ENCODE measurements at places on chromosomes 16 and 17.
A peak's percentile ranks its signal among the peaks of the same experiment; 100 is the strongest.

GRCh38 chr16:66964049-66964448 lies 3.0 kb downstream of the CES3 start:
- DNase-seq: no peak

DNA sequence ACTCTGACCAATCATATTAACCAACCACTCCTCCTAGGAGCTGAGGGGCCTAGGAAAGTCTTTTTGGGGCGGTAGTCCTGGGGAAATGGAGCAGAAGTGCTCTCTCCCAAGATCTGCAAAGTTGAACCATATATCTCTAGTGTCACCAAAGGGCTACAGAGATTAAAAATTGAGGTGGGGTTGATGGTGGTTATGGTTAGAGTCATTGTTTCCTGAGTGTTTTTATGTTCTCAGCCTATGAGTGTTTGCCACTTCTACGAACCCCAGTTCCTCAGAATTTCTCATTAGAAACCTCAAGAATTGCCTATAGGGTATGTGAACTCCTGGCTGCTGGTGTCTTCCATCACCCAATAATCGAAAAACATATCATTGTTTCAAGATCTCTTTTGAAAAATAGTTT lies 217.8 kb downstream of the CDRT15L2 start:
- peak; percentile 65 for DNase-seq

GRCh38 chr17:48192321-48192731 lies 84.8 kb downstream of the SNX11 start:
- no peak for DNase-seq

GRCh38 chr17:50468304-50469207 lies at the start of gene CHAD:
CHAD (minus strand) TSS chr17:50468880; CDS start chr17:50468813, 67 bp downstream.
- DNase-seq: no peak

DNA sequence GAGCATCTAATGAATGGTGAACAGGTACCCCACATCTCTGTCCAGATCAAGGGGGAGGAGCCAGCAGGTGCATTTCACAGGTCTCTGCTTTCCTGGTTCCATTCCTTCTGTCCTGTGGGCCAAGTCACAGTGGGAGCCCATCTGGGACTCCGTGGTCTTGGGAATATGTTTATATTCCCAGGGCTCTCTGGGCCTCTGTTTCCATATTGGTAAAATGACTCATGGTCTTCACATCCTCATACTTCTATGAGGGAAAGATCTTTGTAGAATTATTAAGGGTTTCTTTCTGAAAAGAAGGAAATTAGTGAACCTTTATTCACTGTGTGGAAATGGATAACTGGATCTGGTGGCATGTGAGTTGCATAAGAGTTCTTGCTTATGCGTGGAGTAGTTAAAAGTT lies 6.2 kb downstream of the MYOCD start:
- no peak for DNase-seq

DNA sequence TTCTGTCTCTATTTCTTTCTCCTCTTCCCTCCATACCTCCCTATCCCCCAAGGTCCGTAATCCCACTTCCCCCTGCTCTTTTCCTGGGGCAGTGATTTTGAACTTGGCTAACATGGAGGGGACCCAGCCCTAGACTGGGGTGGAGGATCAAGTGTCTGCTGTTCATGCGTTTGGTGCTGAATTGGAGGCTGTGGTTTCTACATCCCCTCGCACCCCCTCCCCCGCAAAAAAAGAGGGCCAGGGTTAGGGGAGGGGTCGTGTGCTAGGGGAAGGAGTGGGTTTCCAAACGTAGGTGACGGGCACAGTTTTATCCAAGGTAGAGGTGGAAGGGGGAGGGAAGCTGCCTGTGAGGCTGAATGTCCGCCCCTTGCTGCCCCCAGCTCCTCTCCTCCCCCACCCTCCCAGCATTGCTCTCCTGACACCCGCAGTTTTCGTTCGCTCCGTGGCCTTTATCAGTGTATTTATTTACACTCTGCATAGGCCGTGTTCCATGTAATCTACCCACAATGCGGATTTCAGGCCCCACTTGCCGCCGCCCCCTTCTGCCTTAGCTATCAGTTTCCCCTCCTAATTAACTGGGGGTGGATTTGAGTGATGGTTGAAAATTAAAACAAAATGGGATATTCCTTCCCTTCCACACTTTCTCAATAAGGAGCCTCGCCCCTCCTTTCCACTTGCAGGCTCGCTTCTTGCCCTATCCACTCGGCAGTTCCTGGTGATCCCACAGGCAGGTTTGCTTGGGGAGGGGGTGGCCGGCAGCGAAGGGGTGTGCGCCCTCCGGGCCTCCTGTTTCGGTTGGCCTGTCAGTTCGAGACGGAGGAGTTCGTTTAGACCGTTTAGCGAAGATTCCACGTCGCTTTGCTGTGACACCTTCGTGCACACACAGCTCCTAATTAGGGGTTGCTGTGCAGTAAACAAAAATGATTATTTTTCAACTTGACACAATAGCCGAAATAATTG lies 2.0 kb downstream of the GNAO1 start:
- DNase-seq: peak; percentile 57

DNA sequence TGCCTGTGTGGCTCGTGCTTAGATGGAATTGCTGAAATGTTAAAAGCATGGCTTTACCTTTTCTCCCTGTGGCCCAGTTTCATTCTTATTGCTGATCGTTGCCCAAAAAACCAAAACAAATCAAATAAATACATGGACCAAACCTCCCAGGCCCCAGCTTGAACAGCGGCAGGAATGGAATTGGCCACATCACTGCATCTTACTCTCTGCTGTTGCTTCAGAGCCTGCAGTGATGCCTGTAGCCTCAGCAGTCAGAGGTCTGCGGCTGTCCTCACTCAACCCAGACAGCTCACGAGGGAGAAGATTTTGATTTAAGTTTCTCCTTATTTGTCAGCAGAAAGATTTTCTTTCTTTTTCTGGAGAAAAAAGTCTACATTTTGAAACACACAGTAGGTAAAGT lies 91.5 kb downstream of the NPIPB11 start:
- DNase-seq: no peak

- DNase-seq: no peak
Observed at GRCh38 chr17:35596530-35597233, 9.6 kb downstream of the AP2B1 start.

DNA sequence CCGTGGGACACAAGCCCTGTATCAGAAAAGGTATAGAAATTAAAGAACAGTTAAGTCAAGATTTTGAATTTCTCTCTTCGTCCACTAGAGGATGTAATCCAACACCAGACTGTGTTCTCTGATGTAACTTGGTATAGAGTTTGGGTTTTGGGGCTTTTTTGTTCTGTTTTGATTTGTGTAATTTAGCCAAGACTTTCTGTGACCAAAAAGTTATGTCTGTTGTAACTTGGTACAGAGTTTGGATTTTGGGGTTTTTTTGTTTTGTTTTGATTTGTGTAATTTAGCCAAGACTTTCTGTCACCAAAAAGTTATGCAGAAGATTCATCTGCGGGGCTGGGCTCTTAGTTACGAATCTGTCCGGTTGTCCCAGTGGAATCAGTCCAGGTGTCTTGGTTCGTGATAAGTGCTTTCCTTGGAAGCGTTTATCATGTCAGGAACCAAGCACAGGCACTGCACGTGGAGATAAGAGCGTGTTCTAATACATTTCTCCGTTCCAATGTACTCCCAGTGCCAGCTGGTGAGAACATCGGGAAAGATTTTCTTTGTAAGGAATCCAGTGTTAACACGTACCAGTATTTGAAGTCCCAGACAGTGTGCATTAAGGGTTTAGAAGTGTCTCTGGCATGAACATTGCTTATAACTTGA lies 44.1 kb upstream of the SEC14L1 start:
- no peak for DNase-seq

- DNase-seq: peak; percentile 61
Observed at GRCh38 chr17:13601322-13601775, 380 bp downstream of the HS3ST3A1 start.

GRCh38 chr17:30586818-30587595 lies 109.8 kb downstream of the GOSR1 start:
- no peak for DNase-seq

DNA sequence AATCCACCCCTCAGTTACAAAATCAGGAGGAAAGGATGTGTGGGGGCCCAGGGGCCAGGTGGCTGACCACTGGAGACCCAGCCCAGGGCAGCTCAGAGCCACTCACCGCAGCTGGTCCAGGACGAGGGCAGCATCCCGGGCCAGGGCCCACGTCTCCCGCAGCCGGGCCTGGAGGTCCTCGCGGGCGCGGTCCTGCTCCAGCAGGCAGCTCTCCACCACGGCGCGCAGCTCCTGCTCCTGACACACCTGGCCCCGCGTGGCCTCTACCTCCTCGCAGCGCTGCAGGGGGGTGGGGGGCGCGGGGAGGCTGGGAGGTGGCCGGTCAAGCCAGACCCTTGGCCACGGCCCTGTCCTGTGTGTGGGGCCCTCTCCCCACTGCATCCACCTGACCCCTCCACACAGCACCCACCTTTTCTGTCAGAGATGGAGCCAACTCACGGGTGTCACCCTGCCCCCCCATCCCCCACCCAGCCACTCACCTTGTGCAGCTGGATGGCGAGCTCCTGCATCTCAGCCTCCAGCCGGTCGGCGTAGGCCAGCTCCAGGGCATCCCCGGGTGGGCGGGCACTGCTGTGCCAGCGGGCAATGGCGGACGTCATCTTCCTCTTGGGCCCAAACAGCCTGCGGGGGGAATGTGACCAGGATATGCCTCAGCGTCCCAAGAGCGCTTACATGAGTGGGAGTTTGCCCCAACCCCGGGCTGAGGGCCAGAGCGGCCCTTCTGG lies 5.1 kb downstream of the NUDT16L1 start:
- no peak for DNase-seq

DNA sequence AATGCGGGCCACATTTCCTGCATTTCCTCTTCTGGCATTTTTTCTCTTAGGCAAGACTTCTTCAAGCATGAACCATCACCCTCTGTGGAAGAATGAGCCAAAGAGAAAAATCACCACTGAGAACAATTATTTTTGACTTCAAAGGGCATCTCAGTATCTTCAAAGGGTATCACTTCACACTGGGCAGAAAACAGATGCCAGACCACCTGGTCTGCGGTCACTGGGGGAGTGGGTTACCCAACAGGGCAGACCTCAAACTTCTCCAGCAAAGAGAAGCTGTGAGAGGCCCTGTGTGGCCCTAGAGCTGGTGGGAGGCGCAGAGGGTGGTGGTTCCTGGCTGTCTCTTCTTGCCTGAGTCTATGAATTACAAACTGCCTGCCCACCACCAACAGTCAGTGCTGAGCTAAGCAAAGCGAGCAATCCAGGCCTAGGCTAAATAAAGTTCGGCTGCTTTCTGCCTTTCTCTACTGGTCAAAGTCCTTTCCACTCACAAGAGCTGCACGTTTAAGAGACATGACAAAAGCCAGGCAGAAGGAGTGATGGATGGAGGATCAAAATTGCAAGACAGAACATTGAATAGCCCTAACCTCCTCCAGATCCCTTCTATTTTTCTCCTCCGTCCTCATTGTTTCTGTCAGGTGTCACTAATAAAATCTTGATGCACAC lies 602.7 kb upstream of the CDH5 start:
- DNase-seq: no peak

DNA sequence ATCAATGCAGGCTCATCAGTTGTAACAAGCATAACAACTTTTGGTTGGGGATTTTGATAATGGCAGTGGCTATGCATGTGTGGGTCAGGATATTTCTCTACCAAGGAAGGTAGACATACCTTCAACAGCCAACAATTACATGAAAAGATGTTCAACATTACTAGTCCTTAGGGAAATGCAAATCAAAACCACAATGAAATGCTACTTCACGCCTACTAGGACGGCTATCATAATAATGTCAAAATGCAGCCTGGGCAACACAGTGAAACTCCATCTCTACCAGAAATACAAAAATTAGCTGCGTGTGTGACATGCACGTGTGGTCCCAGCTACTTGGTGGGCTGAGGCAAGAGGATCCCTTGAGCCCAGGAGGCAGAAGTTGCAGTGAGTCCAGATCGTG lies 7.3 kb upstream of the SLC5A10 start:
- no peak for DNase-seq

GRCh38 chr17:74584292-74585060 lies 7.6 kb downstream of the CD300LD start:
- no peak for DNase-seq

DNA sequence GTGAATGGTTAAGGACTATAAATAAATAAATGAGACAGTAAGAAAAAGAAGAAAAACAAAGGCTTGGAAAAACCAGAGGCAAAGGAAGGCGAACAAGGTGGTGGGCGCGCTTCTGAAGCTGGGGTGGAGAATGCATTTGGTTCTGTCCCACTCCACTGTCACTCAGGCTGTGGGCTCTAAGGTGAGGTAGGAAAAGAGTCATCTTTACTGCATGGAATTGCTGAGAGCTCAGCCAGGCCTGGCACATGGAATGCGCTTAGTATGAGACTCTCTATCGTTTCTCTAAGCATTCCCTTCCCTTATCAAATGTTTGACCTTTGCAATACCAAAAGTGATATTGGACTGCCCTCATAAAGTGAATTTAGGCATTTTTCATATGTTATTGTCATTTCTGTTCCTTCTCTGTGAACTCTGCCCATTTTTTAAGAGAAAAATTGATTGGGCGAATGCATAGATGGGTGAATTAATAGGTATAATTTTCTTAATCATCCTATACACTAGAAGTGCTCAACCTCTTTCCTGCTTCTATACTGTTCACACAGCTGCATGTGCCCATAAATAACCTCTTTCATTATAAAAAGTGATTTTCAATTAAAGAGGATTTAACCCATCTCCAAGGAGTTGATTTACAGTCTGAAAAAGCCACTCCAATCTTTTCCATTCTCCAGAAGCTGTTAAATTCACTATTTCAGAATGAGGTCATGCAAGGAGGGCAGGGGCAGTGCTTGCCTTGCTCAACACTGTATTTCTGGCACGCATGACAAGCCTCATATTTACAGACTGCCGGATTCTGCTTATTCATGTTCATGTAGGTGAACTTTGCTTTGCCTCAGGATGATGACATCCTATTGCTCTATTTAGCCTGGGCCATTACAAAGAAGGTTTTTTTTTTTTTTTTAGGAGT lies 87.7 kb downstream of the MYH10 start:
- DNase-seq: no peak

GRCh38 chr17:41496803-41497484 lies 7.2 kb upstream of the KRT36 start:
- DNase-seq: peak; percentile 91

DNA sequence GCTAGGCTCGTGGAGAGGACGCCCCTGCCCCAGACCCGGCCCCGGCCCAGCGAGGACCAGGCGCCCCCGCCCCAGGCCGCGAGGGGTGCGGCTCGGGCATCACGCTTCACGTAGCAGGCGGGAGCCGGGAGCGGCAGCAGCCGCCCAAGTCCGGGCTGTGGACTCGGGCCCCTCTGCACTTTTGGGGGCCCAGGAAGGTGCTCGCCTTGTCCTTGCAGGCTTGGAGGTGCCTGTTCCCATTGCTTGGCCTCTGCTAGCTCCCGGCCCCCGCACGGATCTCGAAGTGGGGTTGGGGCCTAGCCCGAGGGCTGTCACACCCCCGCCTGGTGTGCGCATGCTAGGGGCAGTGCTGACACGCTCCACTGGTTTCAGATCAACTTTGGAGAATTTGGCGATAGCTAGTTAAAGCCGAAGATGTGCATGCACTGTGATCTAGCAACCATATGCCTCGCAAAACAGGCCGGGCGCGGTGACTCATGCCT lies 55.7 kb downstream of the WSB1 start:
- no peak for DNase-seq

- no peak for DNase-seq
Observed at GRCh38 chr17:45150911-45151809, 2.9 kb downstream of the HEXIM1 start.

All from activated CD4-positive, alpha-beta T cell treated with anti-CD3 and anti-CD28 coated beads, Interleukin-2, amount 10 ng/mL, durations not matched to agents 24 days and 14 days (primary cell).